ENCODE measurements at places on chromosomes 7 and 10.

- no peak for DNase-seq
Observed at GRCh38 chr10:20020677-20021076, 204.4 kb downstream of the PLXDC2 start.

GRCh38 chr10:127033216-127034033 is 128.2 kb downstream of the DOCK1 start:
- no peak for DNase-seq

GRCh38 chr7:50795253-50795652 is 12.6 kb upstream of the GRB10 start:
- DNase-seq: no peak

DNA sequence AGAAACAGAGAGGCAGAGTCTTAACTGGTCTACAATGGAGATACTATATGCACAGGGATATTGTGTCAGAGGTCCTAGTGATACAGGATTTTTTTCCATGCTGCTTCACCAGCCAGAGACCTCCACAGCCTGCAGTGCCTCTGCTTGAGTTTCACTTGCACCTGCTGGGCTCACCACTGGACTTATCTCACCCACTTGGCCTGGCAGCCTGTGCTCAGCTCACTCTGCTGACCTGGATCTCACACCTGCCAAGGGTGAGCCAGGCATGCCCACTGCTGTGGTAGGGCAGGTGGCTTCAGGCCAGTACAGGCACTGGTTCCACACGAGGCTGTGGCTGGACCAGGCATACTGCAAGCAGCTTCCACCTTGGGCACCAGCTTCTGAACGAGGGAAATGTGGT is 36.6 kb downstream of the PNLIPRP3 start:
- no peak for DNase-seq

DNA sequence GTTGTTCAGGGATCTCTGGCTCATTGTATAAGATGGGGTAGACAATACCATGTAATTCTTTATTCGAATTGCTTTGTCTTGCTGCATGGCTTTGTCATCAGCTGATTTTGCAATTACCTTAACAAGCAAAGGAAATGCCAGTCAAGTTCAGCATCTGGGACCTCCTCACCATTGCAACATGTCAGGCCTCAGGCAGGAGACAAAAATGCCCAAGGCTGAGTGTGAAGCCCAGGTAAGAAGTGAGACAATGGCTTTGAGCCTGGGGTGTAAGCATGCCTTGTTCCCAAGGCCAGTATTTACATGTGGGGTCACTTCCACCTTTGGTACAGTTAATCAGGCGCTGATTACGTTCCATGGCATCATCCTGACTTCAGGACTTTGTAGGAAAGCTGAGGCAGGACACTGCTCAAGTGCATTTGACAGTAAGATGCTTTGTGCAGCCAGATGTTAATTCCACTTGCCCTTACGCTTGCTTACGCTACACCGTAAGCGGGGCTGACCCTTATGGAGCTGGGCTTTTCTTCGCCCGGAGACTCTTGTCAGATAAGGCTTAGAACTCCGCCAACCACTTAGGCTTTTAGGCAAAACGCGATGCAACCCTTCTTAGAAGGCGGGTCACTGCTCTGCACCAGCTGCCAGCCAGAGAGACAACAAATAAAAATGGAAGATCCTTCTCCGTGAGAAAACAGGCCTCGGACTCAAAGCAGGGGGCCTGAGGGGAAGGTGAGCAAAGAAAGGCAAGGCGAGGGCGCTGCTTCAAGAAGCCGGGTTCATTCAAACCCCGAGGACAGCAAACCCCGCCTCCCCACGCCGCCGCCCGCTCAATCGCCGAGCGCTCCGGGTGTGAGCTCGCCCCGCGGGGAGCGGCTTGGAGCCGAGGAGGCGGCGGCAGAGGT is 1.3 kb upstream of the SP4 start:
- no peak for DNase-seq

- peak; percentile 14 for DNase-seq
Observed at GRCh38 chr7:83579740-83580139, 69.2 kb downstream of the SEMA3E start.

DNA sequence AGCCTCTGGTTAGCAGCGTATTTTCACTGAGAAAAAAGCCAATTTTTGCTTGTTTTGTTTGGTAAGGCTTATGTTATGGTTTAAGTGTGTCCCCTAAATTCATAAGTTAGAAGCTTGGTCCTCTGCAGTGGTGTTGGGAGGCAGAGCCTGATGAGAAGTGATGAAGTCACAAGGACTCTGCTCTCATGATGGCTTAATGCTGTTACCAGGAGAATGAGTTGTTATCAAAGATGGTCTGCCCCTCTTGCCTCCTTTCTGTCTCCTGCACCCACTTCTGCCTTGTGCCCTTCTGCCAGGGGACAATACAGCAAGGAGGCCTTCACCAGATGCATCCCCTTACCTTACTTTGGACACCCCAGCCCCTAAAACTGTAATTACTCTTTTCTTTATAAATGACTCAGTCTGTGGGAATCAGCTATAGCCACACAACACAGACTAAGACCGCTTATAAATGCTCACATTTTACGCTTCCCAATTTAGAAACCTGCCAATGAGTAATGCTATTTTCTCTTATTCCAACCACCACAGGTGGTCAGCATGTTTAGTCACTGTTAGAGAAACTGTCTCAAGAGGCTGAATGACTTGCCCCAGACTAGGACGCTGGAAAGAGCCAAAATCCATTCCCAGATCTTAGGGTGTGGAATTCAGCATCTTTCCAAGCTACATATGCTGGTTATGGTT is 6.1 kb upstream of the PKD1L1 start:
- peak; percentile 41 for DNase-seq

- DNase-seq: no peak
Observed at GRCh38 chr7:149126662-149127266, 640 bp upstream of the ZNF425 start.

All from non-pigmented ciliary epithelial cell (primary cell).